ENCODE measurements at places on chromosomes 5 and 9.

- DNase-seq, result peak; percentile 23
These were observed 18.3 kb upstream of the STOM start for GRCh38 chr9:121388140-121388905.

DNA sequence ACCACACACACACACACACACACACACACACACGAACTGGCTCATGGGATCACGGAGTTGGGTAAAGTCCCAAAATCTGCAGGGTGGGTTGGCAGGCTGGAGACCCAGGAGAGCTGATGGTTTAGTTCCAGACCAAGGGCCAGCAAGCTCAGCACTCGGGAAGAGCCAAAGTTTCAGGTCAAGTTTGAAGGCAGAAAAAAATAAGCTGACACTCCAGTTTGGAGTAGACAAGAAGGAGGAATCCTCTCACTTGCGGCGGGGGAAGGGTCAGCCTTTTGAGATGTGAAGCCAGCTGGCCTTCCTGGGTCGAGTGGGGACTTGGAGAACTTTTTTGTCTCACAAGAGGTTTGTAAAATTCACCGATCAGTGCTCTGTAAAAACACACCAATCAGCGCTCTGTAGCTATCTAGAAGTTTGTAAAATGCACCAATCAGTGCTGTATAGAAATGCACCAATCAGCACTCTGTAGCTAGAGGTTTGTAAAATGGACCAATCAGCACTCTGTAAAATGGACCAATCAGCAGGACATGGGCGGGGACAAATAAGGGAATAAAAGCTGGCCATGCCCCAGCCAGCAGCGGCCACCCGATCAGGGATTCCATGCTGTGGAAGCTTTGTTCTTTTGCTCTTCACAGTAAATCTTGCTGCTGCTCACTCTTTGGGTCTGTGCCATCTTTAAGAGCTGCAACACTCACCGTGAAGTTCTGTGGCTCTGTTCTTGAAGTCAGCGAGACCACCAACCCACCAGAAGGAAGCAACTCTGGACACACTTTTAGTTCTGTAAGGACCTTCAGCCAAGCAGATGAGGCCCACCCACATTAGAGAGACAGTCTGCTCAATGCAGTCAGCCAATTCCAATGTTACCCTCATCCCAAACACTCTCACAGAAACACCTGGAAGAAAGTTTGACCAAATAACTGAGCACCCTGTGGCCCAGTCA is 37.8 kb upstream of the UNC5A start:
- no peak for DNase-seq

GRCh38 chr5:74465724-74466123 is 174.8 kb downstream of the ENC1 start:
- no peak for DNase-seq

DNA sequence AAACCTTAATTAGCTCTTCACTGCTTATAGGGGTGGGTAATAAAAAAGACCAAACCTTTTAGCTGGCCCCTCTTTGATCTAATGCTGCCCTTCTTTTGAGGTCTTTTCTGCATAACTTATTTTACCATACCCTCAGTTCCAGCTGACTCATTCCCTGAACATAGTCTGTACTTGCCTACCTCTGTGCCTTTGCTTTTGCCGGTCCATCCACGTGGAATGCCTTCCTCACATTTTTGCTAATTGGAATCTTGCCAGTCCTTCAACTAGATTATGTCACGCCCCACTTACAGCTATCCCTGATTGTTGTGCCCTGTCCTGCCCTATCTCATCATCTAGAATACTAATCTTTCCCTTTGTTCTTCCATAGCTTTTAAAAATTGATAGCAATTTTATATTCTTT is 44.2 kb downstream of the FAF2 start:
- peak; percentile 7 for DNase-seq

DNA sequence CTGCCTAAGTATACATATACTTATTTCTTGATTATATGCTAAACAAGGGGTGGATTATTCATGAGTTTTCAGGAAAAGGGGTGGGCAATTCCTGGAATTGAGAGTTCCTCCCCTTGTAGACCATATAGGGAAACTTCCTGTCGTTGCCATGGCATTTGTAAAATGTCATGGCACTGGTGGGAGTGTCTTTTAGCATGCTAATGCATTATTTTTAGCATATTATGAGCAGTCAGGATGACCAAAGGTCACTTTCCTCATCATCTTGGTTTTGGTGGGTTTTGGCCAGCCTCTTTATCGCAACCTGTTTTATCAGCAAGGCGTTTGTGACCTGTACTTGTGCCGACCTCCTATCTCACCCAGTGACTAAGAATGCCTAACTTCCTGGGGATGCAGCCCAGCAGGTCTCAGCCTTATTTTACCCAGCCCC is 80.9 kb downstream of the ALDH7A1 start:
- no peak for DNase-seq

GRCh38 chr5:2112173-2113025 is 229.7 kb upstream of the IRX4 start:
- no peak for DNase-seq

DNA sequence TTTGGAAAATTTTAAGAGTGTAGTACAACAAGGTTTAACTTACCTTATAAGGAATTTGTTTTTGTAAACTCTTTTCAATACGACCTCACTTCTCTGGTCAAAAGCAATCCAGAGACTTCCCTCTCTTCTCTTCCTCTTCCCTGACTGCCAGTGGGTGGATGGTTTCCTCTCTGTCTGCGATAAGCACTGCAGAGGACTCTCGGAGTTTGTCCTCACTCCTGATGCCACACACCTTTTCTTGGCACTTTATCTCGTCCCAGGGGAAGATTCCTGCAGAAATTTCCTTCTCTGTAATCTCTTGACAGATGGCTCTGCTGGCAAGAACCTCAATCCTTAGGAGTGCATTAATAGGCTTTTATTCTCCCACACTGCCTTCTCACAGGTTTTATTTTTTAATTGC is 641.6 kb downstream of the NR2F1-AS1 start:
- DNase-seq, result no peak

GRCh38 chr9:2012347-2012746 is 2.8 kb upstream of the SMARCA2 start:
- no peak for DNase-seq

- DNase-seq, result no peak
These were observed 46.7 kb upstream of the MACIR start for GRCh38 chr5:103211576-103212561.

DNA sequence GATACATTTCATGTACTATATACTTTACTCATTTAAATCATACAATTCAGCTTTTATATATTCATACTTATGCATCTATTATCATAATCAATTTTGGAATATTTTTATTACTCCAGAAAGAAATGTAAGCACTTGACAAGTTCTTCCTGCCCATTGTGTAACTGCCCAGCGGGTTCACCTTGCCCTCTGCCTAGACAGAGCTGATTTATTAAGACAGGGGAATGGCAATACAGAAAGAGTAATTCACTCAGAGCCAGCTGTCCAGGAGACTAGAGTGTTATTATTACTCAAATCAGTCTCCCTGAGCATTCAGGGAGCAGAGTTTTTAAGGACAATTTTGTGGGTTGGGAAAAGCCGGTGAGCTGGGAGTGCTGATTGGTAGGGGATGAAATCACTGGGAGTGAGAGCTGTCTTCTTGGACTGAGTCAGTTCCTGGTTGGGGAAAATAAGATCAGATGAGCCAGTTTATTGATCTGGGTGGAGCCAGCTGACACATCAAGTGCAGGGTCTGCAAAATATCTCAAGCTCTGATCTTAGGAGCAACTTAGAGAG is 16.1 kb upstream of the SPIN1 start:
- DNase-seq, result no peak

GRCh38 chr9:88536023-88536324 is 996 bp downstream of the NXNL2 start:
- DNase-seq, result peak; percentile 41

- no peak for DNase-seq
These were observed 1852.8 kb downstream of the EFNA5 start for GRCh38 chr5:105817914-105818313.

- no peak for DNase-seq
These were observed 455.0 kb upstream of the DMAC1 start for GRCh38 chr9:8254541-8254940.

DNA sequence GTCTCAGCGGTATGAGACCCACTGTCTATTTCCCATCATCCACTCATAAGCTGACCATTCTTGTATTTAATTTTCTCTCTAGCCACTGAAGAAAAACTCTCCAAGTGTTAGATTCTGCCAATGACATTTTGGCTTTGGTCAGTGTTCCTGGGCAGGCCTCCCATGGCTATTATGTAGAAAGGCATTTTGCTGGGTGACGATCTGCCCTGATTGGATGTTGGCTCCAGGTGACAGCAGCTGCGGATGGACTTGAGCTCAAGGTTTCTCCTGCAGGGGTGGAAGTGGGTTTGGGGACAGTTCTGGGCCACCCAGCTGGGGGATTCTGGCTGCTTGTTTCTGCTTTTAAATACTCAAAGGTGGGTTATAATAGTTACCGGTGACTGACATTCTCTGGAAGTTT is 31.6 kb downstream of the ACSL6 start:
- DNase-seq, result no peak

- no peak for DNase-seq
These were observed 215.1 kb upstream of the DAPK1 start for GRCh38 chr9:87282538-87282937.

DNA sequence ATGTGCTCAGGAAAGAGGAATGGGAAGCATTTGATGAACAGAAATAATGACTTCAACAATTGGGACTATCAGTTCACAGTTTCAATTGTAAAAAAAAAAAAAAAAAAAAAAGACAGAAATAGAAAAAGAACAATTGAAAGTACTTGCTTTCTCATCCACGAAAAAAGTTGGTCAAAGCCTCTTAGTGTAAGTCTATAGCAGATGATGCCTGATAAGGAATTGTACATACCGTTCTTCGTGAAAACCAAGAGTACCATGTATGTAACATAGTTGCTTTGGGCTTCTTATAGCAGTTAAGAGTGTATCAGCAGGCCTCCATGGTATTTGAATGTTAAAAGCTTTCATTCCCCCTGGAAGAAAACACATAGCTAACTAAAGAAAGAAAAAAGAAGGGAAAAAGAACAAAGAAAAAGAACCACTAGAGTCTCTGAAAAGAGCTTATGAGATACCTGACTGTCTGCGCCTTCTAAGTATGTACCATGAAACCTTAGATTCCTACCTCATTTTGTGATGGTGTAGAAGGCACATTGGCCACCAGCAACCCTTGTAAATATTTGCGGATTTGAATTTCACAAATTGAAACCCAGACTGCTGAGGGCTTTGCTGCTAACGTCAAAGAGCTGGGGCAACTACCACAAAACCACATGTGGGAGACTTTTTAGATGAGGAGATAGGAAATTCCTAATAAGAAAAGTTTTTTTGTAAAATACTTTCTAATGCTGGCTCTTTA is 75.2 kb downstream of the TMC1 start:
- DNase-seq, result no peak

- DNase-seq, result no peak
These were observed 75.4 kb downstream of the RASEF start for GRCh38 chr9:82987370-82988189.

DNA sequence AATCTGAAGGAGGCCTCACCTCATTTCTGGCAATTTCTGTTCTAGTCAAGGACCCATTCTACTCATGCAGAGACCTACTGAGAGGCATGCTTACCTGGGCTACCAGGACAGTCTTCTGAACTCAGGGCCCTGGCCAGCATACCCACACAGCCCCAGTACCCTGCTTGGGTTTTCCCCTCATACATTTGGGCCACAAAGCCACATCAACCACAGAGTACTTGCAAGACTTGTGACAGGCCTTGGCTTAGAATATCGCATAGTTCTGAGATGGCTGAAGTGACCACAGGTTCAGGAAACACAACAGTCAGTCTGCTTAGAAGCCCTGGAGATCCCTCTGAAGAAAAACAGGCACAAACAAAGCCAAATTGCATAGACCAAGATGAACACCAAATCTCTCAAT is 758.8 kb upstream of the CDH9 start:
- no peak for DNase-seq

DNA sequence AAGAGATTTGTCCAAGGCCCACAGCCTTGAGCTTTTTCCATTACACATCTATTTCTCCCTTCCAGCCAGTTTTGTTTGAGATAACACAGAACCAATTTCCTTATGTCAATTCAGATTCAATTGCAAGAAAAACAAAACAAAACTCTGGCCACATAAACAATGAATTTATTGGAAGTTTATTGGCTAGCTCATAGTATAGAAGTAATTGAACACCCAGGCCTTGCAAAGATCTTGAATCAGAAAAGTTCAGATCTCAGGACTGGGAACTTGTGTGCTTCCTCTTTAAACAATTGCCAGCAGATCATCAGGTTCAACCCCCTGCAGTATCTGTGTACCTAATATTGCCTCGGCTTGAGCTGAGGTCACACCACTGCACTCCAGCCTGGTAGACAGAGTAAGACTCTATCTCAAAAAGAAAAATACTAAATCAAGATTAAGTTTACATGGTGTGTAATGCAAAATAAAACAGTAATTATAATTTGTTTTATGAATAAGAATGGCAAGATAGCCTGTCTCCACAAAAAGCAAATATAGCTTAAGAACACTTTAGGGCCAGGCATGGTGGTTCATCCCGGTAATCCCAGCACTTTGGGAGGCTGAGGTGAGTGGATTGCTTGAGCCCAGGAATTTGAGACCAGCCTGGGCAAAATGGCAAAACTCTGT is 4.1 kb upstream of the ZCCHC10 start:
- DNase-seq, result no peak

GRCh38 chr9:14031060-14031414 is 282.9 kb downstream of the NFIB start:
- no peak for DNase-seq

DNA sequence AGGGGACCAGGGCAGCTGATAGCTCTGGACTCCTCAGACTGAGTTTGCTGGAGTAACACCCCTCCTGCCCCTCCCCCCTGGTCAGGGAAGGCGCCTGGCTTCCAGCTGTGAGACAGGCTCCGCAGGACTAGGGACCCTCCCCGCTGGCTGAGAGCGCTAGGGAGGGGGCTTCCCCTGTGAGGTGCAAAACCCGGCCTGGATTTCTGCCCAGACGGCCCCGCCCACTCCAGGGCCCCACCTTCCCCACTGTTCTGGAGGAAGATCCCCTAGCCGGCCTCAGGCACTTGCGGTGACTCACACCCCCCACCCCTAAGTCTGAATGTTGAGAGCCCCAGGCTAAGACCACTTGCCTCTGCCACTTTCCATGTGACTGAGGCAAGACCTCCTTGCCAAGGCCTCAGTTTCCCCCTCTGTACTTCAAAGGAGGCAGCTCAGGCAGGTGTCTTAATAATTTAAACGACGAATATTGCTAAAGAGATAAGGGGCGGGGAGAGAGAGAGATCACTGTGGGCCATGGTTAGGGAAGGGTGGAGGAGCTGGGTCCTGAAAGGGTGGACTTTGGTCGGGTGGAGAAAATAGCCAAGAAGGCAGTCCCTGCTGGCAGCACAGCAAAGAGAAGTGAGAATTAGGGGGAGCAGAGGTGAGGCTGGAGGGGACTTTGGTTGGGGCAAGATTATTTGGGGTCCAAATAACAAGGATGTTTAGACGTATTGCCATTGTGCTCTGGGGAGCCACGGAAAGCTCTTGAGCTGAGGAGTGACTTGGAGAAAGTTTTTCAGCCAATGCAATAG is 1.0 kb upstream of the DAB2IP start:
- no peak for DNase-seq
